Progenitor cell of endocrine pancreas (in vitro differentiated cells): ENCODE measurements at places on chromosomes 13 and 19.

- no peak for DNase-seq
These were observed 66.8 kb upstream of the MCF2L start for GRCh38 chr13:112902101-112902651.

DNA sequence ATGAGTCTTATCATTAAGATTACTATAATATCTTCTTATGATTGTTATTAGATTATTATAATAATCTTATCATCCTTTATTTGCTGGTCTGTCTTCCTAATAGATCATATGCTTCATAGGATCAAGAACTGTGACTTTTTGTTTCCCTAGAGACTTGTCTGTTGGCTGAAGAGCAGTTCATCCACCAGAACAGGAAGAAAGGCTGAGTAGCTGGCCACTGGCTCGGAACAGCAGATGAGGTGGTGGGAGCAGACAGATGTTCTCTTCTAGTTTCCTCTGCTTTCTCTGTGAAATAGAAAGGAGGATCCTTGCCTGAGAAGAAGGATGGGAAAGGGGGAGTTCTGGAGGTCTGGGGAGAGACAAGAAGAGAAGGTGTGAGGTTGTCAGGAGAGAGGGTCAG, 120.0 kb downstream of the CCNA1 start:
- DNase-seq = no peak

GRCh38 chr13:101893021-101893420, 440.5 kb downstream of the ITGBL1 start:
- no peak for DNase-seq

DNA sequence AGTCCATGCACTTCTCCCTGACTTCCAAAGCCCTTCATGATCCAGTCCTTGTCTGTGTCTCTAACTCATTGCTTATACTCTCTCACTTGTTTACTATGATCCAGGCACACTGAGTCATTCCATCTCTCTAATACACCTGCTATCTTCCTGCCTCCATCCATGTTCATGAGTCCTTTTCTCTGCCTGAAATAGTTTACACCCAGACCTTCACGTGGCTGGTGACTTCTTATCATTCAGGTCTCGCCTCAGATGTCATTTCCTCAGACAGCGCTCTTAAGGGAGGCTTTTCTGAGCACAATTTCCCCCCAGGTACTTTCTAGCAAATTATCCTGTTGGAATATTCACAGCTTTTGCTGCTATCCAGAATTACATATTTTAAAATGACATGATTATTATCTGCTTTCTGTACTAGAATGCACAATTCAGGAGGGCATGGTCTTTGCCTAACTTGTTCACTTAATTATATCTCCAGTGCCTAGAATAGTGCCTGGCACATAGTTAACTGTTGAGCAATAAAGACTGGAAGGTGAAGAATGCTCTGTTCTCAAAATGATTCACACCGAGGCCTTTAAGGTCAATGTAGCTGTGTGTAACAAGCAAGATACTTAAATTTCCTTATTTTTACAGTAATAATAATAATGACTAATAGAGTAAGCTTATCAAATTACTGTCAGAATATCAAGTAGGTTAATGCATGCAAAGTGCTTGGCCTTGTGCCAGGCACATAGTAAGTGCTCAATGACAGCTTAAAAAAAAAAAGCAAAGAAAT, 183.7 kb upstream of the SPRY2 start:
- DNase-seq = no peak

- no peak for DNase-seq
These were observed 1.6 kb downstream of the PKN1 start for GRCh38 chr19:14434543-14435319.

DNA sequence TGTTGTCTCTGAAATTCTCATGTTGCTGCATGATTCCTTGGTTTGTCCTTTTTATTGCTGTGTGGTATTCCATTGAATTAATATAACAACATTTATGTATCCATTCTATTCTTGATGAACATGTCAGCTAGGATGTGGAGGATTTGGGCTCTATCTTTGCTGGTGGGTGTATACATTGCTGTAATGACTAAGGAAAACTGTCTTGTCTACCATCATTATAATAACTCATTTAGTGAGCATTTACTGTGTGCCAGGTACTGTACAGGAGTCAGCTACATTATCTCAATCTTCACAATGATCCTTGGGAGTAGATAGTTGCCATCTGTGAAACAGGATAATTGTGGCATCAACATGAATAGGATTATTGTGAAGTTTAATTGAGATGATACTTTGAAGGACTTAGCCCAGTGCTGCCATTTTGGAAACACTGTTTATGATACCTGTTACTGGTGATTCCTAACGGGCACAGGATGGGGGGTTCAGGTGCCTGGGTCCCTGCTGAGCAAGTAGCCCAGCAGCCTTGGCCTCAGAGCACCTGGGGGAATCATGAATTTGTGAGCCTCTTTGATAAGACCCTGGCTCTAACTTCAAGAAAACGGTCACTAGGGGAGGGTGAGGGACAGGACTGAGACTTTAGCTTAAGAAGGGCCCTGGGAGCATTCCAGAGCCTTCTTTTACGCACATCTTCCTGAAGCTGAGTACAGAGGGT, 1.8 kb upstream of the CCNE1 start:
- DNase-seq = no peak

GRCh38 chr13:111874981-111875380, 192.0 kb upstream of the SOX1 start:
- DNase-seq = no peak

DNA sequence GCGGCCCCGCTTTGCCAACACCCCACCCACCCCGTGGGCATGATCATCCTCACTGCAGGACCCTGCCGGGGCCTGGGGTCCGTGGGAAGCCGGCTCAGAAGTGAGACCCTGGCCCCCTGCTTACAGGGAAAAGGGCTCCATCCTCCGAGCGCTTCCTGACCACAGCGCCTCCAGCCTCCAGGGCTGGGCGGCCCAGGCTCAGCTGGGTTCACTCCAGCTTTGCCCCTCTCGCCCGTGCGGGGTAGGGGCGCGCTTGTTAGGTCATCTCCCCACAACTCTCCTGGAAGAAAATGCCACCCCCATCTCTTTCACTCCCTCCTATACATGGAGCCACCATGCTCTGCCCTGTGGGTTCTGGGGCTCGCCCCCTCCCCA, 6.6 kb upstream of the C1QTNF9B start:
- no peak for DNase-seq

- no peak for DNase-seq
These were observed 26.9 kb upstream of the IGFL4 start for GRCh38 chr19:46067691-46068090.

DNA sequence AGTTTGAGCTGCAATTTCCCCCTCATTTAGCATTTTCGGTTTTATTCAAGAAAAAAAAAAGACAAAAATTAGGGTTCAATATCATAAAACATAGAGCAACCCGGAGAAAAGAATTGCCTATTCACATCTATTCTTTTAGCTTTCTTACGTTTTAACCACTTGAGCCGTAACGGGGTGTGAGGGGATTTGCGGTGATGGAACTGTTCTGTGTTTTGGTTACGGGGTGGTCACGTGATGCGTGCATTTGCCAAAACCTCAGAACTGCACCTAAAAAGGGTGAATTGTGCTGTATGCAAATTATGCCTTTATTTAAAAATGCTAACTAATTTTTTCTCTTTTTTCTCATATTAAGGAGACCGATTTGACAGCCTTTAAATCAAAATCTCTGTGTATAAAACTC, 22.1 kb downstream of the CLEC11A start:
- DNase-seq = no peak

GRCh38 chr13:23941211-23941610, 43.9 kb upstream of the C1QTNF9B start:
- no peak for DNase-seq

GRCh38 chr13:48412881-48413351, at the start of gene LPAR6:
LPAR6 (minus strand) TSS chr13:48413113; CDS start chr13:48412423, 690 bp downstream.
- no peak for DNase-seq

GRCh38 chr19:45211751-45212381, 33.3 kb downstream of the BLOC1S3 start:
- no peak for DNase-seq

GRCh38 chr19:48742096-48742495, 1.7 kb upstream of the RASIP1 start:
- no peak for DNase-seq

GRCh38 chr19:28475525-28475924, 737.4 kb downstream of the UQCRFS1 start:
- DNase-seq = no peak

DNA sequence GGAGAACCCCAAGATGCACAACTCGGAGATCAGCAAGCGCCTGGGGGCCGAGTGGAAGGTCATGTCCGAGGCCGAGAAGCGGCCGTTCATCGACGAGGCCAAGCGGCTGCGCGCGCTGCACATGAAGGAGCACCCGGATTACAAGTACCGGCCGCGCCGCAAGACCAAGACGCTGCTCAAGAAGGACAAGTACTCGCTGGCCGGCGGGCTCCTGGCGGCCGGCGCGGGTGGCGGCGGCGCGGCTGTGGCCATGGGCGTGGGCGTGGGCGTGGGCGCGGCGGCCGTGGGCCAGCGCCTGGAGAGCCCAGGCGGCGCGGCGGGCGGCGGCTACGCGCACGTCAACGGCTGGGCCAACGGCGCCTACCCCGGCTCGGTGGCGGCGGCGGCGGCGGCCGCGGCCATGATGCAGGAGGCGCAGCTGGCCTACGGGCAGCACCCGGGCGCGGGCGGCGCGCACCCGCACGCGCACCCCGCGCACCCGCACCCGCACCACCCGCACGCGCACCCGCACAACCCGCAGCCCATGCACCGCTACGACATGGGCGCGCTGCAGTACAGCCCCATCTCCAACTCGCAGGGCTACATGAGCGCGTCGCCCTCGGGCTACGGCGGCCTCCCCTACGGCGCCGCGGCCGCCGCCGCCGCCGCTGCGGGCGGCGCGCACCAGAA, 1.1 kb downstream of the SOX1 start:
- no peak for DNase-seq

- DNase-seq = no peak
These were observed 212.4 kb downstream of the ZIC5 start for GRCh38 chr13:99759163-99759552.

GRCh38 chr13:49240017-49240416, 7.7 kb upstream of the CDADC1 start:
- no peak for DNase-seq

- DNase-seq = no peak
These were observed 61.1 kb downstream of the SACS start for GRCh38 chr13:23372264-23372906.

- DNase-seq = no peak
These were observed 20.7 kb downstream of the SH3GL1 start for GRCh38 chr19:4379383-4380253.

- no peak for DNase-seq
These were observed 14.5 kb downstream of the SHISA2 start for GRCh38 chr13:26037302-26037701.

GRCh38 chr13:102351521-102351920, 50.3 kb downstream of the FGF14 start:
- no peak for DNase-seq

DNA sequence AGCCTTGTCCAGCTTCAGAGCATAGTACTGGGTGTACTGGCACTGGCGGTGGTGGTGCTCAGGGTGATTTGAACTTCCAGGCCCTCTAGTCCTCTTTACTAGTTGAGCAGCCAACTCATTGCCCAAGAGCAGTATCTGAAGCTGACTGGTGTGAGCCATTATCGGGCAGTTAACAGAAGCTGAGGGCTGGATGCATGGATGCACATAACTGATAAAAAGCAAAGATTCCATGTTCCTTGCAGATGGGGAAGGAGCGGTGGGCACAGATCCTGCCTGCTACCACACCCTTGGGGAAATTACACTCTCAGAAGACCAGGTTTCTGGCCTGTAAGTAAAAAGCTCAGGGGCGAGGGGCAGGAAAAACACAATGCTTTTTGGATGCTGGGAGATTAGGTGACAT, 499.4 kb upstream of the ARGLU1 start:
- DNase-seq = no peak

DNA sequence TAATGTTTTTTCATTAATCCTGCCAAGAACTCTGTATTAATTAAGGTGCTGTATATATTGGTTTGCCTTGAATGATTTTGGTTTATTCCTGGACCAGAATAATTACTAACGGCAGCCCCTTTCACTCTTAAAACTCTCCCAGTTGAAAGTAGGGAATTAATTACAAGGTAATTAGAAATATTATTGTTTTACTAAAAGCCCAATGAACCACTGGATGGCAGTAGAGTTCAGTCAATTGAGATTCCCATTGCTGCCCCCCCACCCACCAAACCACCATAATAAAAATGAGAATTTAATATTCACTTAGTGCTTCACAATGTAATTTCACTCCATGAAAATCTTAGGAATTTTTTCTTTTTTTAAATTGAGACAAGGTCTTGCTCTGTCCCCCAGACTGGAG, 13.7 kb downstream of the WBP4 start:
- DNase-seq = no peak

DNA sequence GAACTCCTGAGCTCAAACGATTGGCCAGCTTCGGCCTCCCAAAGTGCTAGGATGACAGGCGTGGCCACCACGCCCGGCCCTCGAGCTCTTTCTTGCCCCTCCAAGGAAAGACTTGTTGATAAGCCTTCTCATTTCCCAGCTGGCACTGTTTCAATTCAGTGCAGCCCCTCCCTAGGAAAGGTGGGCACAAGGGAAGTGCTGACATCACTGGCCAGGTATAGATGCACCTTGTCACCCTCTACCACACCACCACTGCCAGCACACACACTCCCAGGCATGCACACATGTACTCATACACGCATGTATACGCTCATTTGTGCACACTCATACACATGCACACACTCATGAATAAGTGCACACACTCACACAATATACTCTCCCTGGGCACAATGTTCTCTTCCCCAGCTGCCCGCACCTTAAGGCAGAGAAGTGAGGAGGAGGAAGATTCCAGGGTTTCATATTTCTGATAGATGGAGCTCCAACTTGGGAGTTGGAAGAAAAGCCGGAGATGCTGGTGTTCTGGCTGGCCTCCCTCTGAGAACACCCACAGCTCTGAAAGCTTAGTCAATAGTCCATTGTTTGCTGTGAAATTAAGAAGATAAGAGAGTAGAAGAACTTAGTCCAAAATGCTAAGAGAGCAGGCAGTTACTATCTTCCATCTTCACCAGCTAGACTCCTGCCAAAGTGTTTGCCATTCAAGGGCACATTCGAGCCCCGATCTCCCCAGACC, 196.7 kb downstream of the FOXO1 start:
- DNase-seq = no peak

GRCh38 chr13:36848199-36848982, 29.4 kb downstream of the RFXAP start:
- no peak for DNase-seq

DNA sequence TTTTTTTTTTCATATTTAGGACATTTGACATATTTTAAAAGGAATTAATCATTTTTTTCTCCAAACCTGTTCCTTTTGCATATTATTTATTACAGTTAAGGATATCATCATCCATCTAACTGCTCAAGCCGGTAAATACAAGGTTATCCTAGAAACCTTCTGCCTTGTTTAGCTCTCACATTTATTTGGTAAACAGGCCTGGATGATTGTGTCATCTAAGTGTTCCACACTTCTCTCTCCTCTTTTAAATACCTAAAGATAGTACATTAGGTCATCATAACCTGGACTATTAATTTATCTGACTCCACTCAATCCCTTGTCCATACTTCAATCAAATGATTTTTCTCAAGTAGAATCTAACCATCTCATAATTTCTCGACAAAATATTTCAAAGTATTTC, 511.7 kb upstream of the KLHL1 start:
- no peak for DNase-seq

GRCh38 chr13:91203430-91203829, 144.1 kb upstream of the MIR17HG start:
- no peak for DNase-seq

- no peak for DNase-seq
These were observed 52.2 kb downstream of the ZNF737 start for GRCh38 chr19:20513189-20513904.
